Smooth muscle cell of the brain vasculature (primary cell): ENCODE measurements at places on chromosomes 1 and 21.

GRCh38 chr21:36852864-36853263 lies 113.6 kb downstream of the HLCS start:
- DNase-seq: no peak

DNA sequence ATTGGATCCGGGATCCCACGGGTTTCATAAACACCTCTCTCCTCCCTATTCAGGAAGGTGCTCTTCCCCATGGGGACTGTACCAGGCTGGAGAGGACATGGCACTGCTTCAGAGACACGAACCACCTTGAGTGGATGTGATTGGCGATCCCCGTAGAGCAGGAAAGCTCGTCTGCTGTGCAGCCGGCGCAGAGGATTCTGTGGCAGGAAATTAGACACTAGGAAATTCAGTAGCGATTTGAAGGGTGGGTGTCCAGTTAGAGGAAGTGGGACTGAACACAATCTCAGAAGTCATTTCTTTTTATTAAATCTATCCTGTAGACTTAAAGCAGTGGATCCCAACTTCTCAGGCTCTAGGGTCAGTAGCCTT lies 767 bp downstream of the PDIK1L start:
- DNase-seq: no peak

DNA sequence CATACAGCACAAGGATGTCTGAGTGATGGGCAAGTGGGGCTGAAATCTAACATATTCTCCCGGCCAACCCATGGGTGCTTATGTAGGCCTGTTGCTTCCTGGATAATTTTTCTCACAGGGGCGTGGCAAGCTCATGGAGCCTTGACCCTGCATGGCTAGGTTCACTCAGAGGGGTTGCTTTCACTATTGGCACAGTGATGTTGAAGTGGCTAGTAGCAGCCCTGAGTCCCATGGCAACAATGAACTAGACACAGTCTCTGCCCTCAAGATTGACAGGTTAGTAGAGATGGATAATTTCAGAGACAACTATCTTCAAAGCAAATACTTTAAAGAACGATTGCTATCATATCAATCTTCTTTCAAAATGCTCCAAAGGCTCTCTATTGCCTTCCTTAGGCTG lies 6.5 kb upstream of the MAB21L3 start:
- DNase-seq: no peak

GRCh38 chr1:76782809-76783208 lies 84.5 kb upstream of the ST6GALNAC5 start:
- DNase-seq: no peak

DNA sequence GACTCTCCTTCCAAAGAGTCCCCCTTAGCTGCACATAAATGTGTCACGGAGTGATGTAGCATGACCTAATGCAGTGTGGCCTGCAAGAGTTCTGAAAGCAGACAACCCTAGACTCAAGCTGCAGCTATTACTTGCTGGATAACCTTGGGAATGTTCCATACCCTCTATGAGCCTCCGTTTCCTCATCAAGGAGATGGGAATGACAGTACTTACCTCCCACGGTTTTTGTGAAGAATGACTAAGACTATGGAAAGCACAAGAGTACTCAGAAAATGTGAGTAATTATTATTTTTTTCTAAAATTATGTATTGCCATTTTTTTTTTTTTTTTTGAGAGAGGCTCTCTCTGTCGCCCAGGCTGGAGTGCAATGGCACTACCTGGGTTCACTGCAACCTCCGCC lies 3.0 kb downstream of the TTC39A start:
- DNase-seq: no peak

DNA sequence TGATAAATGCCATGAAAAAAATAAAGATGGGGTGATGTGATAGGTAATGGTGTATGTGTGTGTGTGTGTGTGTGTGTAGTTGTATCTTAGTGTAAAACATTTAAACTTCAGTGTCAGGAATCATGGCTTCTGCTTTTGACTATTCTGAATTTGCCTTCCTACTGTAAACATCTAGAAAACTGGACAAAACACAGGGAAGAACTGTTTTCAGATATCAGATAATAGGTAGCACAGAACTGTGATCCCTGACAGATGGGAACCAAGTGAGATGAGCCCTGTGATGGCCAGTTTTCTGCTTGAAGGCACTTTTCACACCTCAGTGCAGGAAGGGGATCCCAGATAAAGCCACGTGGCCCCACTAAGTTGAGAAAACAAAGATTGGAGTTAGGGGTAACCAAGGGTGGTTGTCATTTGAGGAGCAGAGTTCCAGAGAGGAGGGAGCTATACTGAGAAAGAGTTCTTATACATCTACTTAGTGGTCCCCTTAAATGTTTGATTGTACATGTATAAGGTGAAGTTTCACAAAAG lies 17.3 kb downstream of the DYRK1A start:
- no peak for DNase-seq

DNA sequence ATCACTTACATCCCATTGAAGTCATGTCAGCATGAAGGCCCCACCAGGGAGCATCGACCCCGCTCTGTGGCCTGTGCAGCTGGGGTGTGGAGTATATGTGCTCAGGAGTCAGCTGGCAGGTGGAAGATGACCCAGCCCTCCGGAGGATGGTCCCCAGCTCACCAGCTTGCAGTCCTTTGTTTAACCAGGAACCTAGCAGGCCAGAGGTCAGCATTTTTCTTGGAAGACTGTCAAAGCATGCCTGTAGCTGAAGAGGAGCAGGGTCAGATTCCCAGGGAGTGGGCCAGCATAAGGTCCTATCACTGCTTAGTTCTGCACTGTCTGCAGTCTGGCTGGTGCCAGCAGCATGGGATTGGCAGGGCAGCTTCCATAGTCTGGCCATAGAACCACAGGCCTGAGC lies 12.7 kb downstream of the NFASC start:
- no peak for DNase-seq

- DNase-seq: no peak
These were observed 38.9 kb downstream of the DR1 start for GRCh38 chr1:93384656-93385055.

- DNase-seq: no peak
These were observed 12.2 kb downstream of the KIAA0319L start for GRCh38 chr1:35544976-35545375.

GRCh38 chr21:43598416-43599120 lies 60.7 kb downstream of the HSF2BP start:
- DNase-seq: no peak

DNA sequence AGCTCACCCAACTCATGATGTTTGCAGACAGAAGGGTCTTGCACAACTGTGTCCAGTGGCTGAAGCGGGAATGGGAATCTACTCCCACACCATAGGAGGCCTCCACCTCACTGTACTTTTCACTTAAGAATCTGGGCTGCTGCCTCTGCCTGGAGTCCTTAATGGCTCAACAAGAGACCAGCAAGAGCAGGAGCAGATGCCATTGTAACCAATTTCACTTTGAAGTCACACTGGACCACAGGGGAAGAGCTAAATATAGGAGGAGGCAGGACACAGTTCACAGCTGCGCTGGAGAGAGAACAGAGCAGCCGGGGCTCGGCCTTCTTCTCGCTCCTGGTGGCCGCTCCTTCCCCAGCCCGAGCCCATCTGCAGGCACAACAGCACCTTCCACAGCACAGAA lies 120.4 kb downstream of the SIPA1L2 start:
- peak; percentile 10 for DNase-seq

- no peak for DNase-seq
These were observed 10.2 kb downstream of the USP24 start for GRCh38 chr1:55204997-55205396.

- DNase-seq: no peak
These were observed 2.8 kb downstream of the ELAVL4 start for GRCh38 chr1:50111503-50111902.

DNA sequence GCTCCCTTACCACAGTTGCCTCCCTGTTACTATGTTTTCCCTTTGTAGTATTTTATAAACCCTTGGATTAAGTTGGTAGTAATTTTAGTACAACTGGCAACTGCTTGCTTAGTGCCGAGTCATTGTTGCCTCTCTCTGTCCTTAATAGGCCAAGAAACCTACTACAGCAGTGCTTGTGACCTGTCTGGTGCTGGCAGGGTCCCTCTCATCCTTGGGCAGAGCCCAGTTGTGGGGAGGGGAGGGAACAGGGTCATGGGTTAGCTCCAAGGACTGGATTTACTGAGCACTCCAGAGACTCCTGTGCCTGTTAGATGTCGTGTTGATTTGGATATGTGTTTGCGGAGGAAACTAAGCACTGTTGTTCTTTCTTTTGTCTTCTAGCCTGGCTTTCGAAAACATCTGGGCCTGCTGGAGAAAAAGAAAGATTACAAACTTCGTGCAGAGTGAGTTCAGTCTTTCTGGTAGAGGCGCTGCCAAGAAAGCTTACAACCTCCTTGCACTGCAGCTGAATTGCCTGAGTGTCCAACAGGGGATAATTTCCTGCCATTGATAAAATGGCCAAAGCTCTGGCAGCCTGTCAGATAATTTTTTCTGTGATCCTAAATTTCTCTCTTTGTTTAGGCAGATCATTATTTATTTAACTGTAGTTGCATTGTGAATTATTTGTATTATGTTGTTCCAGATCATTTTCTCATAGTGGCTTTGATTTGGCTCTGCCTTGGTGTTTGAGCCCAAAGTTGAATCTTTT lies 3.6 kb downstream of the UTP11 start:
- no peak for DNase-seq

DNA sequence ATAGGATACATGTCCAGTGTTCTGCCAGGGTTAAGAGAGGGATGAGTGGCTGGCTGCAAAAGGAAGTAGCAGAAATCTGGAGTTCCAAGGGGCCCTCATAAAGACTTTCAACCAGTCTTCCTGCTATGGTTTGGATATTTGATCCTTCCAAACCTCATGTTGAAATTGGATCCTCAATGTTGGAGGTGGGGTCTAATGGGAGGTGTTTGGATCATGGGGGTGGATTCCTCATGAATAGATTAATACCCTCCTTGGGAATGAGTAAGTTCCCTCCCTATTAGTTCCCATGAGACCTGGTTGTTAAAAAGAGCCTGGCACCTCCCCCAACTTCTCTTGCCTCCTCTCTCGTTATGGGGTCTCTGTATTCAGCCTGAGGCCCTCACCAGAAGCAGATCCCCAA lies 10.1 kb upstream of the GNG12 start:
- DNase-seq: no peak

DNA sequence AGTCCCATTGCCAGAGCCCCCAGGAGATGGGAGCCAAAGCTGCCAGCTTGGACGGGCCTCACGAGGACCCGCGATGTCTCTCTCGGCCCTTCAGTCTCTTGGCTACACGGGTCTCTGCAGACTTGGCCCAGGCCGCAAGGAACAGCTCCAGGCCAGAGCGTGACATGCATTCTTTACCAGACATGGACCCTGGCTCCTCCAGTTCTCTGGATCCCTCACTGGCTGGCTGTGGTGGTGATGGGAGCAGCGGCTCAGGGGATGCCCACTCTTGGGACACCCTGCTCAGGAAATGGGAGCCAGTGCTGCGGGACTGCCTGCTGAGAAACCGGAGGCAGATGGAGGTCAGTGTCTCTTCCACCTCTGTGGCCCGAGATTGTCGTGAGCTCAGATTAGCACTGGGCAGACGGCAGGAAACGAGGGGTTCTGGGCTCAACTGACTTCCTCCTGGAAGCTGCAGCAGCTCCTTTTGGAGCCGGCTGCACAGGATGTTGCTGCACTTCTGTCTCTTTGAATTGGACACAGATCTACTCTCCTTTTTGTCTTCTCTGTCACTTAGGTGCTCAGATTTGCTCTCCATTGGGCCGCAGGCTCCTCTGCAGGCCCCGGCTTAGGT lies 68.0 kb downstream of the DISC1 start:
- DNase-seq: no peak

- no peak for DNase-seq
These were observed 26.4 kb upstream of the PLA2G4A start for GRCh38 chr1:186802388-186802787.

DNA sequence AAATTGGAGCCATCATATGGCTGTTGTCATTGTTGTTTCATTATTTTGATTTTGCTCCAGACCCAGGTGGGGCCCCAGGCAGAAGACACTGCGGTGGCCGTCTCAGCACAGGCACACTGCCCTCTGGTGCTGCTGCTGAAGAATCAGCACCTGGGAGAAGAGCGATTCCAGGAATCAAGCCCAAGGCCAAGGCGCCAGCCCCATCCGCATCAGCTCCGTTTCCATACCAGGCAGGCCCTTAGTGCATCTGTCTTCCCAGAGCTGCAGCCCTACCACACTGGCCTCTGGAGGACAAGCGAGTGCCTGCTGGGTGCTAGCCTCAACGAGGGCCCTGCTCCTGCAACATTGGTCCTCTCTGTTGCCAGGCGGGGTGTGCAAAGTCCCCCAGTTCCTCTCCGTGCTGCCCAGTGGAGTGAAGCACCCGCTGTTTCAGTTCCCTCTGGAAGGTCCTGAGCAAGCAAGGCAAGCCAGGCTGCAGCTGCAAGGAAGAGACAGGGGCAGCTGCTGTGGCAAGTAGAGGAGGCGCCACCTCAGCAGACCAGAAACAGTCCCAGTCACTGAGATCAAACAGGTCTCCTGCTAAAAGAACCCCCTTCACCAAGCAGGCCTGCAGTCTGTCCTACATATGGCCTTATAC lies 5.2 kb downstream of the GRIK3 start:
- DNase-seq: no peak

DNA sequence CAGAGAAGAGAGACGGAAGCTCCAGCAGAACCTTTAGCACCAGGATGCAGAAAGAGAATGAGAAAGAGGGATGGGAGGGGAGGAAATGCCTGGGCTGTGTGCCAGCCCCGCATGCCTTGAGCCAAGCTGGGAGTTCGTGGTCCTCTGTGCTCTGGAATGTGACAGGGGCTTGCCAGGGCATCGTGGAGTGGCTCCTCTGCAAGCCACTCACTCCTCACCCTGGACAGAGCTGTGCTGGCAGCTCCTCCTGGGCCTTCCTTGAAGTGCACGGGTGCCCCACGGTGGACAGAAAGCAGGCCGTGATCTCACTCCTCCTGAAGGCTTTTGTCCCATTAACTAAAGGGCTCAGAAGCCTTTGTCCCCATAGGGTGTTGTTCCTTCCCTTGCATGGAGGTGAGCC lies 34.8 kb upstream of the PRELP start:
- DNase-seq: peak; percentile 41

GRCh38 chr1:54069791-54070170 lies 16.4 kb downstream of the TCEANC2 start:
- no peak for DNase-seq

DNA sequence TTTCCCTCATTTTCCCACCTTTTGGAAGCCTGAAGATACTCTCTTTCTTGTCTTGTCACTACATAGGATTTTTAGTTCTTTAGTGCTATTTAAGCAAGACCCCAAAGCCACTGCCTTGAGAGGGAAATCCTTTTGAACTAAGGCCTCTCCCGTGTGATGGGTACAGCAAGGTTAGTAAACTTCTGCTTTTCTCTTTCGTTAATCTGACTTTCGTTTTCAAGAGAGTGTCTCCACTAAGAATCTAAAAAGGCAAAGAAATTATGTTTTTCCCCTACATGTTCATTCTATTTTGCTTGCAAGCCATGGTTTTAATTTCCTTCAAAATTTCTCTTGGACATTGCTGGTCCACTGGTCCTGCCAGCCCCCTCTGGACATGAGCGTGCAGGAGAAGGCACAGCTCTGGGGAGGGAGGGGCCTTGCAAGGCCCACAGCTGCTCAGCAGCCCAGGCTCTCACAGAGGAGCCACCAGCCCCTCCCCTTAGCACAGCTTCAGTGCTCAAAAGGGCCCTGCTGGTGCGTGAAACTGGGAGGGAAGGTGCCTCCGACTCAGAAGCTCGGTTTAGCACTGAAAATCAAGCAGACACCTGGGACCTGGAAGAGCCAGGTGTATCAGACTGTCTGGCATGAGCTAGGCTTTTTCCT lies 210.9 kb upstream of the GALNT2 start:
- DNase-seq: no peak
